Right ventricle myocardium superior (tissue), 1 donor: ENCODE measurements at places on chromosomes 2 and 18. TPM values are rescaled to one million over a fixed set of nuclear protein-coding genes. Genes with fewer than 3 reads are reported as not detected.

DNA sequence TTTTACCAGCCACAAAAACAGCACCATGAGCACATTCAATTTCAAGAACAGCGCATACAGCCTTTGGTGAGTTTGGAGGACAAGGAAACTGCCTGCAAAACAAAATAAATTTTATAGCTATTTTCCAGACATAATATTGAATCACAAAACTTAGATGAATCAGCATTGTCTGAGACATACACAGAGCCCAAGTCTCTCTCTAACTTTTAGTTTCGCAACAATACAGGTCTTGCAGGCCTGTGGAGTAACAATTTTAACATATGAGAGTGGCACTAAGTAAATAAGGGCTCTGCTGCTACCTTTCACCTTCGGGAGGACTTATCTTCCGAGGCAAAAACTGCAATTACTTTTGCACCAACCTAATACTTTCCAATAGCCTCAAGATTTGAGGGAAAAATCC, 56.1 kb upstream of the PEX13 start:
- no peak for DNase-seq

GRCh38 chr2:175690113-175690837, 311.8 kb downstream of the LNPK start:
- DNase-seq = no peak

DNA sequence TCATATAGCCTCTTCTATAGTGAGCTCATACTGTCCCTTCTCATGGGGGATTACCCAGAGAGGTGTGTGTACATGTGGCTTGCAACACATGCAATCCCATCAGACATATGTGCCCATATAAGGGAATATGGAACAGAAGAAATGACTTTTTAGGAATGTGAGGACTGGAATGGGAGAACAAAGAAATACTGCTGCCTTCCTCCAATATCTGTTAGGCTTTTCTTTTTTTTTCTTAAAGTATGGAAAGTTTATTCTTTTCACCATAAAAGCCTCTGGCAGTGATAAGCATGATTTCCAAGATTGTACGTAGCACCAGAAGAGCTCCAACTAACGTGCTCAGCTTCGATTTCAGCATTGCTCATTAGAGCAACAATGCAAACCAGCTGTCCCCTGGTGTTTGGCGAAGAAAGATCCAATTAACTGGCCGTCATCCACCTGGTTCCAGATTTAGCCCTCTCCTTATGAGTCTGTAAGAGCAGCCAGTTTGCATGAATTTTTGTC, 113.6 kb downstream of the ADCYAP1 start:
- DNase-seq = no peak

- no peak for DNase-seq
Observed at GRCh38 chr2:131004446-131005209, 88.6 kb downstream of the FAM168B start.

GRCh38 chr2:170771421-170771937, 1.3 kb downstream of the ERICH2 start:
- no peak for DNase-seq

DNA sequence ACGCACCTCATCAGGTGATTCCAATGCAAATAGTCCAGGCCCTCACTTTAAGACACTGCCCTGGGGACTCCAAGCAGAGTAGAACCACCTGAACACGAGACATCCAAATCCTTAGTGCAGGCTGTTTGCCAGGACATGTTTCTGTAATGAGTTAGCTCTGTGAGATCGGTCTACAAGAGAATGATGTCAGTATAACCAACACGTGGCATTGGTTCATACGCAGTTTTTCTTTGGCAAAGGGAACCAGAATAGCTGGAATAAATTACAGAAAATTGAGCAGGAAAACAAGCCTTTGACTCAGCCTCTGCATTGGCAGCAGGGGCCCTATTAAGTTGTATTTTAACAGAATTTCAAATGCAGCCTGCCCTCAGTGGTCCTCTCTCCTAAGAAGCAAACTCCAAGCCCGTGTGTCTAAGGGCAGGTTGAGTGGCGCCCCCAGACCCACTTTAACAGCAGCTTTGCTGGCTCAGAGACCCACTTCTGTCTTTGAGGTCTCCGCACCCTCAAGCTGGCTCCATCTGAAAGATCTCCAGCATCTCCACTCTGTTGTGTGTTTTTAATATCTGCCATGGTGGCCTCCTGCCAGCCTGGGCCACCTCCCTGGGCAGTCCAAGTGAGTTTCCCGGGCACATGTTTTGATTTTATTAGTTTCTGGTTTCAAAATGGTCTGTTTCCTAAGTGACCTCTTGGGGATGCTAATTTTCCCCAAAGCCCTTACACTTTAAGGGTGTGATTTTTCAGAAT, 61.3 kb downstream of the ALPK2 start:
- DNase-seq = no peak

DNA sequence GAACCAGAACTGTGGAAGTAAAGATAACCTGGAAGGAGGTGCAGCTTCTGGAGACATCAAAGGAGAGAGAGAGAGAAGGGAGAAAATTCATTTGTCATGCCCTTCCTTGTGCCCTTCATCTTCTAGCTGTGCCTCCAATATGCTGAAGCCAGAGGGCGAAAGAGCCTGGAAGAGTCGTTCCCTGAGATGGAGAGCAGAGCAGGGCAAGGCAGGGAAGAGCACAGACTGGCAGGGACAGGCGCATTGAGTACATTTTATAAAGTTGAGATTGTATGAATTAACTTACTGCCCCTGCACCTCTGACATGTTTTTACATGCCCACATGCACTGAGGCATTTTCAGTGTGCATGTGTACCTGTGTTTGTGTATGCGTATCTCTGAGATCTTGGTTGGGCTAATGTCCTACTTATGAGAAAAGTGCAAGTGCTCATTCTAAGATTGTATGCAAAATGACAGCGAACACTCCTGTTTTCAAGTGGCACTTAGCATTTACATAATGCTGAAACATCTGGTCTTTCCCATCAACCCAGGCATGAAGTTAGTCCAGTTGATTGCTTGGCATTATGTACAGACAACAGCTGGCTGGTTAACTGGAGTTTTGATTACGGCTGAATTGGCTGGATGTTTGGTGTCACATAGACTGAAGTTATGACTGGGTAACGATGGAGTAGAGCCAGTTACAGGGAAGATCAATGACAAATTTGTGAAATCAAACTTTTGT, 23.7 kb upstream of the MMADHC start:
- DNase-seq = no peak

- DNase-seq = peak; percentile 98
Observed at GRCh38 chr18:5295981-5296705, 617 bp upstream of the ZBTB14 start.

MDH1B gene
- total RNA-seq = 0.54 TPM

SLC30A3 gene
- 10.4 TPM for total RNA-seq

MYOM1 gene
- 608 TPM for total RNA-seq
